ENCODE measurements at places on chromosomes 1 and 21.

- DNase-seq: no peak
These were observed 62.1 kb upstream of the CD55 start for GRCh38 chr1:207259391-207259790.

GRCh38 chr1:230926182-230926581 is 52.5 kb downstream of the TTC13 start:
- no peak for DNase-seq

- no peak for DNase-seq
These were observed 31.8 kb downstream of the DIPK1A start for GRCh38 chr1:92929461-92929860.

DNA sequence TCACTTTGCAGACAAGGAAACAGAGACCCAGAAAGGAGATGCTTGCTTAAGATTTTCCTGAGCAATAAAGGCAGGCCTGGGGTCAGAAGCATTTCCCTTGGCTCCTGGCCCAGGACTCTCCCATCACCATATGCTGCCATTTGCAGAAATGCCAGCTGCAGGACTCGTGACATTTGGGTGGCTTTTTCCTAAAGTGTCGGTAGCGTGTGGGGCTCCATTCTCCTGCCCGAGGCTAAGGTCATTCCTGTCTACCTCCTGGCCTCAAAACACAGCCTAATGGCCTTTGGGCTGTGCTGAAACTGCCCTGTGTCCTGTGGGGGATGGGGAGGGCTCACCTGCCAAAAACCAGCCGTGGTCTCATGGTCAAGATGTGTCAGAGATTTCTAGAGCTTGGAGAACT is 216.1 kb upstream of the EDN2 start:
- no peak for DNase-seq

DNA sequence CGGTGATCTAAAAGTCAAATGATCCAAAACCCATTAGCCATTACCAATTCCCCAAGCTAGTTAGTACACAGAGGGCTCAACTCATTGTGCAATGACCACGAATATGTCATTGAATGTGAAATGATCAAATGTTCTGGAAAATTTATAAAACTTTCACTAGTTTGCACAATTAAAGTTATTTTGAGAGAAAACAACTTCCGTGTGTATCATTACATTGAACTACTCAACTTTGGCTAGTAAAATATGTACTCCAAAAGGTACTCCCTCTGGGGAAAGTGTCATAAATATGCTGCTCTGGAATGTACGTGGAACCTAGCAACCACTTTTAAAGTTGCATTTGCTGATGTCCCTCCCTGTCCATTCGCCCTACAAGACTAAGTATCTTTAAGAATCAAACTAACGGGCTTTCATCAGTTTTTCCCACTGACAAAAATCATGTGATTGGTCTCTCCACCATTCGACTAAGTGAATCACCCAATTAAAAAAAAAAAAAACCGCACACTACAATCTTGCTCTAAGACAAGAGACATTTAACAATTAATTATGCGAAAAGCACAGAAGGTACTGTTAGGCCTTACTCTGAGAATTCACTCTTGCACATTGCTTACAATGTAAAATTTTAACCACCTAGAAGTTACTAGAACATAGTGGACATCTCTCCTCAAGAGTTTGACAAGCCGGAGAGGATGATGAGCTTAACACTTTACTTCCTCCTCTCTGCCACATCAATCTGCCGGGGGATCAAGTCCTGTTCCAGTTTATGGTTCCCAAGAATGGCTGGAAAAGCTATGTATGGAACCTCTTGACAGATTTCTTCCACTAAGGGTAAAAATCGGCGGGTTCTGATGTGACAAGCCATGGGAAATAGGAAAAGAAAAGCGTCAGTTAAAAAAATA is 1.2 kb downstream of the ACBD3 start:
- no peak for DNase-seq

DNA sequence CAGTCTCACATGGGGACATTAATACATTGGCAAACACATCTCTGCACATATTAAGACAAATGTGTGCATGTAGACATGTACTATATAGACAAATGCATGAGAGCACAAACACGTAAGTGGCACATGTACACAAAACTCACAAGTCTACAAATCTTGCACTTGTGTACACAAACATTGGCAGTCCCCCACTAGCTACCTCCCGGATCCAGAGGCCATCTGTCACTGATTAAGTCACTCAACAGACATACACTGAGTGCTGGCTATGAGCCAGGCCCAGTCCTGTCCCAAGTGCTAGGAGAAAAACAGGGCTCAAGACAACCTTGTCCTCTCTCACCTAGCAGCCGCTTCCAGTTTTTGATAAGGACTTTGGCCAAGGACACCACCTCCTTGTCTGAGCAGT is 7.0 kb downstream of the TCEA3 start:
- DNase-seq: no peak

DNA sequence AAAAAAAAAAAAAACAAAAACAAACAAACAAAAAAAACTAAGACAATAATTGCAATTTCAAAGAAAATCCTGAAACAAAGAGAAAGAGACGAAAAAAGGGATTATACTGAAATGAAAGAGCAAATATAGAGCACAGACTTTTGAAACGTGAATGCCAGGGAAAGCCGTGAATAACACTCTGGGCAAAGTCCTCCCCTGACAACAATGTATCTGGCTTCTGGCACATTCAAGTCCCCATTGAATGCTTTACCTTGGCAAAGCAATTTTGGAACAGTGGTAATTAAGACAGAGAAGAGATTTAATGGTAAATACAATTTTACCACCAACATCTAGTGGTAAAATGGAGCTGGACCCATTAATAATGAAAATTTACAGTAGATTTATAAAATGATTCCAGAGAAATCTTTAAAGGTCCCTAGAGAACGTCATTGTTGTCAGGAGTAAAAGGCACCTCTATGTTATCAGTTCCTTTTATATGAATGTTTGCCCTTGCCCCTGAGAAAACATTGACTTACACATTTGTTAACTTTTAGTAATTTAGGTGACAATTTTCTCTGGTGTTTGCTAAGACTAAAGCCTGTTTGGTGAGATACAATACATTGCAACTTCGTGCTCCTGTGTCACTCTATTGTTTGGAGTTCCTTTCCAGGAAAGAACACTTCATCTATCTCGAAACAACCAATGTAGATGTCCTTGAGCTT is 89.7 kb downstream of the GREM2 start:
- DNase-seq: no peak

- no peak for DNase-seq
These were observed 31.0 kb upstream of the NFIA start for GRCh38 chr1:61051443-61051718.

DNA sequence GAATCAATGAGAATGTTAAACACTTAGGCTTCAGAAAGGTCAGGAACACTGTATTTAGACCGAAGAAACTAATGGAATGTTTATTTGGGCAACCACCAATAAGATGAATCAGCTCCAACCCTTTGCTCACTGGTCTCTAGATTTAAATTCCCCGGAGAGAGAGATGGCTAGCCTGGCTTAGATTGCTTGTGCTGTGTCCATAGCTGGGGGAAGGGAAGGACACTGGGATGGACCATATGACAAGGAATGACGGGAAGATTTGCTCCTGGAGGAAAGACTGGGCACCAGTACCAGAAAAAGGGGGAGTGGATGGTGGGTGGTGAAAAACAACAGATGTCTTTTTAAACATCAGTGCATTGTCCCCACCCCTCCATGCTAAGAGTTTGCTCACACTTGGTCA is 426.6 kb downstream of the DUSP10 start:
- DNase-seq: no peak

DNA sequence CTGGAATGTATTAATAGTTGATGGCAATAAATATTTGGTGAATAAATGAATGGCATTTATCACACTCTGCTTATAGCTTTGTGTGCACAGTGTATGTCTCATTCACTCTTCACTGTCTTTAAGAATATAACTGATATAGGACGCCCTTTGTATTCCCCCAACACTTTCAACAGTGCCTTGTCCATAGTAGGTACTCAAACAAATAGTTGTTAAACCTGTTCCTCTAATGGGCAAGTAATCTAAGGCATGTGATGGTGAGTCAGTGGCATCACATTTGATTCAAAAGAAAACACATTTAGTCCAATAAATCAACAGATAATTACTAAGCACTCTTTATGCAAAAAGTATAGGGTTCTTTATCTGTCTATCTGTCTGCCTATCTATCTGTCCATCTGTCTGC is 11.2 kb upstream of the RXRG start:
- no peak for DNase-seq

GRCh38 chr1:12147201-12147701 is 19.5 kb upstream of the TNFRSF1B start:
- DNase-seq: no peak

- no peak for DNase-seq
These were observed 2.1 kb downstream of the RPS6KA1 start for GRCh38 chr1:26531651-26532131.

DNA sequence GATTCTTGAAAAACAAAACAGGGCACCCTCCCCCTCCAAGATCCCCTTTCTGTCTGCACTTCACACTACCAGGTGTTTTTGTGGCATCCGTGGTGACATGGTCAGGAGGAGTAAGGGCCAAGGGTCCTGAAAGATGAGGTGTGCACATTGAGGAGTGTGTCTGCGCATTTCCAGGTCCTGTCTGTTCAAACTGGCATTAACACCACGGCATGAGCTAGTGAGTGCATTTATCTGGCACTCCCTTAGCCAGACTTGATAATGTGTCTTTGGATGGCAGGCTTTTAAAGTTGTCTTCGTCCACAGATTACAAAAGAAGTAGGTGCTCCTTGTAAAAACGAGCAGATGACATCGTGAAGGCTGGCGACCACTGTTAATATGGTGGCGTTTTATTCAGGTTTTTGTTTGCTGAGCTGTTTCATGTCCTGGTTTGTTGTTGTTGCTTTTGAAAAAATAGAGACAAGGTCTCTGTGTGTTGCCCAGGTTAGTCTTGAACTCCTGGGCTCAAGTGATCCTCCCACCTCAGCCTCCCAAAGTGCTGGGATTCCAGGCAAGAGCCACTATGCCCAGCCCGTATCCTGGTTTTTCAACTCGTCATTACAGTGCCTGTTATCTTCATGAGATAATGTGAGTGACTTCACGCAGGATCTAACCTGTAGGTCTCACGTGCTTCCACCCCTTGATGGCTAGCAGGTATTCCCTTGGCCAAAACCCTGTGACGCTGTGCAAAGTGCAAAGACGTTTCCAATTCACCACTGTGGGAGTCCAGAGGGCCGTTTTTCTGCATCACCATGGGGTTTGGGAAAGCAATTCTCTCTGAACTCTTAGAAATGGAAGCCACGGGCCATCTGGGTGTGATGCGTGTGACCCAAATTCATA is 4.2 kb downstream of the TMEM51 start:
- no peak for DNase-seq

DNA sequence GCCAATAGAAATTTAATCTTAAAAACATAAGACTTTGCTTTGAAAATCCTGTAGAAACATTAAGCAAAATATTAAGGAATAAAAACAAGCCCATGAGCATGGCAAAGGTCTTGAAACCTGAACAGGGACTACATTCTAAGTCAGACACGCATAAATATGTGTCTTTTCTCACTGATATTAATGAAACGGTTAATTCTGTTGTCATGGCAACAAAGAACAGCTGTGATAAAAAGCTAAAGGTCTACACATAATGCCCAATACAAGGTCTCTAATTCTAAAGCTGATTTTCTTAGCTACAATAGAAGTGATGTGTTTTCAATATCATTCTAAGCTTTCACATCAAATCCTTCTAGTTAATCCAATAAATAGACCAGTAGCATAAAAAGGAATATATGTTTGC is 331.7 kb downstream of the PTBP2 start:
- DNase-seq: no peak

- DNase-seq: no peak
These were observed 10.4 kb upstream of the GJA8 start for GRCh38 chr1:147892216-147892615.
